Dorsolateral prefrontal cortex (tissue), 122 donors: ENCODE measurements at places on chromosomes 11 and 22.
A peak's percentile ranks its signal among the peaks of the same experiment; 100 is the strongest.

DNA sequence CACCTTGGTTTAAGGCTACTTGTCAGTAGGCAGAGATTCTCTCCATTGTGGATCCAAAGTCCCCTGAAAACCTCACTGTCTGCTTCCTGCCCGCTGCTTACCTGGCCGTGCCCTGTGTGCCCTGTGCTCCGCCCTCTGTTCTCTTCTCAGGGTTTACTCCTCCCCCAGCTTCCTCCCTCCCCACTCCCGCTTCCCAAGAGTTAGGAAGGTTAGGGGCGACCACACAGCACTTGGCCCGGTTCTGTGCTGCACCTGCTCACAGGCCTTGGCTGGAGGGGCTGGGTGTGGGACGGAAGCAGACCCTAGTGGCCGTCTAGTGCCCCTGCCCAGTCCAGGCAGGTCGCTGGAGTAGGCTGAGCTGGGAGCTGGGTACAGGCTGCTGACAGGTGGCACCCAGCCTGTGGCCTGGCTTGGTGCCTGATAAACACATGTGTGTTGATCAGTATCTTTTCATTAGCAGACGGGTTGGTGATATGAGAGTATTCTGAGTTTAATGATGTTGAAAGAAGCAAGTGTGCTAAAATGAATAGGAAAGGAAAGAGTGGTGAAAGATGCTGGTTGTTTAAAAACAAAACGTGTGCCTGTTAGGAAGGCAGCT lies 40.5 kb downstream of the GRAMD4 start:
- no peak for DNase-seq

DNA sequence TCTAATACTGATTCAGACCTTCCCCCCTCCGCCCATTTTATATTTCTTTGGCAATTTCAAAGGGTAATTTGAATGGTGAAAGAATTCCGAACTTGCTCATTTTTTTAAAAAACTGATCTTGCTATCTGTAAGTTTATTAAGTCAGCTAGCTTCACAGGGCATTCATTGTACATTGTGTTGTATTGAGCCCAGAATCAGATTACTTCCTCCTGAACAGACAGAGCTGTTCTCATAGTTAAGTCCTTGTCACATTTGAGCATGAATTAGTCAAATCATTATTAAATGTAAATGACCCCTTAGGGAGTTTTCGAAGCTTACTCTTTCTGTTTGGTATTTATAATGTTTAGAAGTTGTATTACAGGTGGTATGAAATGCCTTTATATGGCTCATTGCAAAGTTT lies 34.4 kb downstream of the CYP2R1 start:
- no peak for DNase-seq

DNA sequence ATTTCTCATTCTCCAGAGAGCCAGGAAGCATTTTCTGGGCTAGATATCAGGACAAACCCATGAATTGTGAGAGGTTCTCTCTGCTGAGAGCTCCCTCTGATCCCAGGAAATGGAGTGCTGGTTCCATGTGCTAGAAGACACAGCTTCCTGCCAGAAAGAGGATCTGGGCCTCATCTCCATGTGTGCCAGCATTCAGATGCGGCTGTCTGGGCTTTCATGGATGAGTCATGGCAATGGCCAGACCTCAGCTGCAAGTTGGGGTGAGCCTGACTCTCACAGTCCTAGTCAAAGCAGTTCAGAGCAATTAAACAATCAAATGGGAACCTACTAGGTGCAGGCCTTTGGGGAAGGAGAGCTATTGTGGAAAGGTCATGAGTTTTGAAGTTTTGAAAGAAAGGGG lies 82.3 kb upstream of the EED start:
- peak; percentile 67 for DNase-seq

DNA sequence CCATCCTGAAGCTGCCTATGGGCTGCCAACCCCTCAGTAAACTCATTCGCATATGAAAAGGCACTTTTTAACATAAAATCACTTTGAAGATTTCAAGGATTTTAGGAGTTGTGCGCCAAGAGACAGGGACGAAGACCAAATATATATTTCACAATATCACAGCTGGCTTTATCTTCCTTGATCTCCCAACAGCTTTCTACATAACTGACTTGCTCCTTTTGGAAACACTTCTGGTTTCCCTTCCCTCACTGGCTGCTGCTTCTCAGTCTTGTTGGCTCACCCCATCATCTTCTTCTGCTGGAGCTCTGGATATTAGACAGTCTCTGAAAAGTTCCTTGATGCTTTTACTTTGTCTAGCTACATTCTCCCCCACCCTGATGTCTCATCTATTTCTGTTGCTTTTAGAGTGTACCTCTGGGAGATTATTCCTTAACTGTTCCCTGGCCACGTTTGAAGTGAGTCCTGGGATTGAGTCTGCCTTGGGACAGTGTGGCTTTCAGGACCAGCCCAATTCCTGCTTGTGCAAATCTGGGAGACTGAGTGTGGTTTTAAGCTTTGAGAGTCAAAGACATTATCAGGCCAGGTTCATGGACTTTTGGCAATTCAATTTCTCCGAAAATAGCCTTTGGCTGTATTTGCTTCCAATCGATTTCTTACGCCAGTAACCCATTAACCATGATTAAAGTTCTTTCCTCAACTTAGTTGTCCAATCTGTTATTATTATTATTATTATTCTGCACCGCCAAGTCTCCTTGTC lies 30.9 kb upstream of the NNMT start:
- DNase-seq, result no peak

DNA sequence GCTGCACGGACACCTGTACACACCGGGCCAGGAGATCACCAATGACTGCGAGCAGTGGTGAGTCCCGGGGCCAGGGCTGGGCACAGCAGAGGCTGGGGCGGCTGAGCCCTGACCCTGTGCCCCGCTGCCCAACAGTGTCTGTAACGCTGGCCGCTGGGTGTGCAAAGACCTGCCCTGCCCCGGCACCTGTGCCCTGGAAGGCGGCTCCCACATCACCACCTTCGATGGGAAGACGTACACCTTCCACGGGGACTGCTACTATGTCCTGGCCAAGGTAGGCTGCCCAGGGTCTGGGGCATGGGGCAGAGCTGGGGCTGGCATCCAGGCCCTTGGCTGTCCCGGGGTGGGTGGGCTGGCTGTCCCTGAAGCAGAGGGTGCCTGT lies 7.7 kb downstream of the MUC2 start:
- DNase-seq, result peak; percentile 32

DNA sequence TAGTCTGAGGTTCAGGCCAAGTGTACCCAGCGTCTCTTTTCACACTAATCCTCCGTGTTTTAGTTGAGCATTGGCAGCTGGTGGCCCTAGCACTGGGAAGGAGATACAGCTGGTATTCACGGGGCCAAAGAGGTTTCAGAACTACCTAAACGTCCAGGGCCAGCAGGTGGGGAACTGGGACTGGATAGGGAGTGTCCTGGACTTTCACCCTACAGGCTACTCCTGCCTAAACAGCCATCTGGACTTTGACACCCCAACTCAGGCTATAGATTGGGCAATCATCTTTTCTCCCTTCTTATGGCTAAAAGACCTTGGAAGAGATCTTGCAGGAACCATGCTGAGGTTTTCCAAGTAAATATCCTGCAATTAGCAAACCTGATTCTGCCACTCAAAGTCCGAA lies 2.8 kb downstream of the SPON1 start:
- no peak for DNase-seq

DNA sequence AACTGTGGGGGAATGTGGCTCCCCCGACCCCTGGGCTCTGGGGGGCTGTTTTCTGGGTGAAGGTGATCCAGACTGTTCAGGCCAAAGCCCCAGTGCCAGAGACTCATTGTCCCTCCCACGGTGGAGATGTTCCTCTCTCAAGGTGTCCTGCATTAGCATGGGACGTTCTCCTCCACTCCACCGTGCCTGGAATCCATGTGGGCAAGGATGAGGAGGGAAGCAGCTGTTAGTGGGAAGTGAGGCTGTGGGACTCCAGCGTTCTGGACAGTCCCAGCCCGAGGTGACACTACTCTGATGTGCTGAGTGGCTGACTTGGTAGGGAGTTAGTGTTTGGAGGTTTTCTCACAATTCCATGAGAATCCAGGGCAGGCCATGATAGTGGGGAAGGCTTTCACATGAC lies 31.4 kb upstream of the CLDN5 start:
- DNase-seq, result no peak

DNA sequence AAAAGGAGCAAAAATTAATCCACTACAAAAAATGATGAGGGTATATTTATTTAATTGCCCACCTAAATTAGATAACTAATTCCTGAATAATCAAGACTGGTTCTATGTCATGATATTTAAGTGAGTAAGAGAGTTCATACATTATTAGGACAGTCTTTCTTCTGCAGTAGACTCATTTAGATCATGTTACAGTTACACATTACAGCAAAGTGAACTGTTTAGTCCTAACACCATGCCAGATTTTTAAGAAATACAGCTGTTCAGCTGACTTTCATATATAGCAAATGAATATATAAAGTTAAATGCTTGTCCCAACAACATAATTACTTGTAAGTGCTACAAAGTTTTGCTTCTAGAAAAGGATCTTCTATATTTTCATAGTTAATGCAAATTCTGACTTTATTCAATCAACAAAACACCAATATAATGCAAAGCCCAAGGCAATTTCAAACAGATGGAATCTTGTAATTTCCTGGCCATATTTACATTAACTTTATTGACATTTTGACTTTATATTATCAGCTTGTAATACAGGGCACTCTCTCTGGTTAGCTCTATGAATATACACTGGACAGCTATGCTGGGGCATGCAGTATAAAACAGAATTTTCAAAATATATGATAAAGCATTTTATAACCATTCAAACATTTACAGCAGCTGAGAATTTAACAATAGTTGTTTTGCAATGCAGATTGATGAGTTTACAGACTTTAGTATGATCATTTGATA lies 45.7 kb upstream of the TP53AIP1 start:
- no peak for DNase-seq

GRCh38 chr11:91796999-91797398 lies 427.6 kb upstream of the FAT3 start:
- no peak for DNase-seq

- no peak for DNase-seq
These were observed 105.3 kb downstream of the NECTIN1 start for GRCh38 chr11:119623682-119624081.

- DNase-seq, result no peak
These were observed 72.9 kb upstream of the SEPTIN5 start for GRCh38 chr22:19641254-19641982.

DNA sequence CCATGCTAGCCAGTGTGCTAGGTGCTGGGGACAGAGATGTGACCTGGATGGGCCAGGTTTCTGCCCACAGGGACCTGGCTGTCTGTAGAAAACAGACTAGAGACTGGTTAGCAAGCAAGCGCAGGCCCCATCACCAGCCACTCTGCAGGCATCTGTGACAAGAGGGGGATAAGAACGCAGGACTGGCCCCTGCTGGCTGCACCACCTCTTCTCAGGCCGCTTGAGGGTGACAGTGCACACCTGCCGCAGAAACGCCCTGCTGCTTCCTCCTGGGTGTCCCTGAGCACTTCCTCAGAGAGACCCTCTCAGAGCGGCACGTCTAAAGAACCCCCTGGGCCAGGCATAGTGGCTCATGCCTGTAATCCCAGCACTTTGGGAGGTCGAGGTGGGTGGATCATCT lies 5.9 kb upstream of the PICK1 start:
- DNase-seq, result peak; percentile 46

GRCh38 chr11:6474806-6475500 lies 1.2 kb upstream of the TRIM3 start:
- no peak for DNase-seq

DNA sequence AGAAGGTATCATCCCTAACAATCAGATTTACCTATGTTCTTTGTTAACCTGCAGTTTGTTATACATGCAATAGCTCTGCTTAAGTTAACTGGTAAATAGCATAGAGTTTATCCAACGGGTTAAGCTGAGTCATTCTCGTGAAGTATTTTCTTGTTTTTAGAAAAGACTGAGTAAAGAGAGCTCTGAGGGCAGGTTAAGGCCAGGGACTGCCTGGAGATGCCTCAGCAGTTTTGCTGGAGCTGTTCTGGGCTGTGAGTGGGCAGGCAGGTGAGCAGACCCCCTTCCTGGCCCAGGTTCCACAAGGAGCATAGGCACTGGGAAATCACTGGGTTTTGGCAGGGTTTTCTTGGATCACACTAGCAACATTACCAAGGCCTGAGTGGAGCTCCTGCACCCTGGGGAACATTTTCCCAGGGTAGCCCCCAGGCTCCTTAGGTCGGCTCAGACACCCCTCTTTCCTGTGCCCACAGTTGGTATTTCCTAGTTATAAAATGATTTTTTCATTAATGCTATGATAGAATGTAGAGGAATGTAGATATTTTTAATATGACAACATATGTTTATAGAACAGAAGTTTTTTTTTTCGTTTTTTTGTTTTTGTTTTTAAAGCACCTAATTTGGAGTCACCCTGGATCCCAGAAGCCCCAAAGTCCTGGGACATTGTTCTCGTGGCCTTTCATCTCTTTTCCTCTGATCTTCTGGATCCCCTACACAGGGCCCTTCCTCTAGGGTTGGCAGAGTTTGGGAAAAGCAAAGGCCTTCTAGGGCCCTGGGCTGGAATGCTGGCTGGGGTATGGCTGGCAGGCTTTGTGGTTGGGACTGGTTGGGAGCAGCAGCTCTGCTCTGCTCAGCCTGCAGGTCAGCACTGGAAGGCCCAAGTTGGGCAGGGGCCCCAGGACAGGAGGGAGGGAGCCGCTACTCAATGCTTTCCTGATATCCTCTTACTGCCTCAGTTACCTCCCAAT lies 26.7 kb downstream of the IRAG1 start:
- DNase-seq, result no peak

DNA sequence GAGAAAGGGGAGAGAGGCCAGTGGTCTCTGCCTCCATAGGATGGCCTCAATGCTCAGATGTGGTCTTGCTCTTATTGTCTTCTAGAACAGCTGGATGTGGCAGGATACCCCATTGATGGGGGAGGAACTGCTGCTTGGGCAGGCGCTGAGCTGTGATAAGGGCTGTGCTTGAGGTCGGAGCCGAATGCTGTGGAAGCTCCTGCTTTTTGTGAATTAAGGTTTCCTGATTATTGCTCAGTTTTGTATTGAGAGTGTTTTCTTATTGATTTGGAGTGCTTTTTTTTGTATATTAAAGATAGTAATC lies 57.2 kb downstream of the CABIN1 start:
- no peak for DNase-seq

DNA sequence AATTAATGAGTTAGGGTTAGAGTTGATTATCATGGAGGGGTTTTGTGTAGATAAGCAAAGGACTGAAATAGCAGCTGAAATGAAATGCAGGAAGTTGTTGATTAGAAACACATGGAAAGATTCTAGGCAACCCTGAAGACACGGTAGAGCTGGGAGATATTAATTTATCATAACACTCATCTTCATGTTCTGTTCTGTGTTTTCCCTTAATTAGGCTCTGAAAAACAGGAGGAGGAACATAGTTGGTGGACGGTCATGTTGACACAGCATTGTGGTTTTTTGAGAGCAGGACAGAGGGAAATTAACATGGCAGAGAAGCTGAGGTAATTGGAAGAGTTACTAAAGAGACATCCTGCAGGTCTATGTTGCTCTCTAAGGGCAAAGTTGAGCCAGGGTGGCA lies 138.8 kb upstream of the UBASH3B start:
- DNase-seq, result no peak

GRCh38 chr11:120599816-120600420 lies 88.4 kb downstream of the GRIK4 start:
- DNase-seq, result no peak
